ENCODE measurements at places on chromosomes 4 and X.
A peak's percentile ranks its signal among the peaks of the same experiment; 100 is the strongest.

DNA sequence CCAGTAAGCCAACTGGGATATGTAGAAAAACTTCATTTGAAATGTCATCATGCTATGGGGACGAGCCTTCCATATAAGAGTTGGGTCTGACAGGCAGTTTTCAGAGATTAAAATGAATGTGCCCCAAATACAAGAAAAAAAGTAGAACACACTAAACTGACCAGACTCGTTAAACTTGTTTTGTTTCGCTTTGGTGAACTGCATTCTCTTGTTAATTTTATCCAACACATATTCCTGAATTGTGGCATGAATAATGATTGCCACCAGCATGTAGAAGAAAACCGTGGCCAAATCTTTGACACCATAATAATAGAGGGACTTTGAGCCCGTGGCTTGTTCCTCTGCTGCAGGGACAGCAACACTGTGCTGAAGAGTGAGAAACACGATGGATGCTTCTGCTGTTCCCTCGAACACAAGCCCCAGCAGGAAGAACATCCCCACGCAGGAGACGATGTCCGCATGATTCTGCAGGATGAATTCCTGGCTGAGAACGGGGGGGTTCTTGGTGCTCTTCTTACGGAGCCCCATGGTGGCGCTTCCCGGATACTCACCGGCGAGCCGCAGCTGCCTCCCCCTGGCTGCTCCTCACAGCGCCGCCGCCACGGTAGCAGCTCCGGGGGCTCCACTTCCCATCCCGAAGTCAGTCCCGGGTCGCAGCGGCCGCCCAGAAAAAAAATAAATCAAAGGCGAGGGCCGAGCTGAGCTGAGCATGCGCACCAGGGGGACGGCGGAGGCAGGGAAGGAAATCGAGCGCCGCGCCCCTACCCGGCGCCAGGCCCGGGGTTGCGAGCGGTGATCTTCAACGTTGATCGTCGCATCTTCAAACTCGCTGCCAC is at the start of gene TRAM1L1:
TSS of gene TRAM1L1 (minus strand) at position 711 of the 836 bp plus-strand sequence. CDS start at position 528, 183 bp downstream.
- no peak for DNase-seq

DNA sequence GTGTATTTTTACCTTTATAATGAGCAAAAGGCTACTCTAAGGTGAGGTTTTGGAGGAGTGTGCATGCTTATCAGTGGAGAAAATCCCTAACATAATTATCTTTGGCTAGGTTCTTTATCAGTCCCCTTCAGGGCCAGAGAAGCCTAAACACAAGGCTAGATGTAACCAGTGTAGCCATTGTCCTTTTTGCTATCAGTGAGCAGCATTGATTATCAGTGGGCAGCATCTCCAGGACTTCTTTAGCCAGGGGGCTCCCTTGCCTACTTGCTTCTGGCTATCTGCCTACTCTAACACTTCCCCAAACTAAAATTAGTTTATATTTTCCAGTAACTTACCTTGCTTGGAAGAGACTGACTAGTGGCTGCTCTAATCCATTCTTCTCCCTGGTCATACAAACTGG is 595.6 kb downstream of the TRAM1L1 start:
- DNase-seq, result no peak

DNA sequence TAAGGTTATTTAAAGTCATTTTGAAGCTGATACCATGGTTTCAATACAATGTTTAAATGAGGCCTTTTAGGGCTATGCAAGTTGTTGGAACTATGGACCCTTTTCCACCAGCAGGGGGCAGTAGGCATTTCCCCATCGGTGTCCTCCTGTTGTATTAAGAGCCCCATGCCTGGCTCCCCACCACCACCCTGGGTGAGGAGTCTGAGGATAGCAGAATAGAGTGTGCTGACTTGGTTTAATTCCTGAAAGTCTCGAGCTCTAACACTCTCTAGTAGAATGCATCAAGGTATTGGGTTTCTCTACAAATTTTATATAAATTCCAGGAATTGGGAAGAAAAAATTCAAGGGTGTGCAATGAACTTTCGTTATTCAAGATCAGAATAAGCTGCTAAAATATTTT is 234.8 kb upstream of the JADE1 start:
- DNase-seq, result peak; percentile 57

DNA sequence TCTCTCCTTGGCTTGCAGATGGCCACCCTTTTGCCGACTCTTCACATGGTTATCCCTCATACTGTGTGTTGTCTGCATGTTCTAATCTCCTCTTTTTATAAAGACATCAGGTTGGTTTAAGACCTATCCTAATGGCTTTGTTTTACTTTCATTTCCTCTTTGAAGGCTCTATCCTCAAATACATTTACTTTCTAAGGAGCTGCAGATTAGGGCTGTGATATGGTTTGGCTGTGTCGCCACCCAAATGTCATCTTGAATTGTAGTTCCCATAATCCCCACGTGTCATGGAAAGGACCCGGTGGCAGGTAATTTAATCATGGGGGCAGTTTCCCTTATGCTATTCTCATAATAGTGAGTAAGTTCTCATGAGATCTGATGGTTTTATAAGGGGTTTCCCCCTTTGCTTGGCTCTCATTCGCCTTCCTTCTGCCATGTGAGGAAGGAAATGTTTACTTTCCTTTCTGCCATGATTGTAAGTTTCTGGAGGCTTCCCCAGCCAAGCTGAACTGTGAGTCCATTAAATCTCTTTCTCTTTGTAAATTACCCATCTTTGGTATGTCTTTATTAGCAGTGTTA is 204.5 kb downstream of the RELL1 start:
- DNase-seq, result no peak

DNA sequence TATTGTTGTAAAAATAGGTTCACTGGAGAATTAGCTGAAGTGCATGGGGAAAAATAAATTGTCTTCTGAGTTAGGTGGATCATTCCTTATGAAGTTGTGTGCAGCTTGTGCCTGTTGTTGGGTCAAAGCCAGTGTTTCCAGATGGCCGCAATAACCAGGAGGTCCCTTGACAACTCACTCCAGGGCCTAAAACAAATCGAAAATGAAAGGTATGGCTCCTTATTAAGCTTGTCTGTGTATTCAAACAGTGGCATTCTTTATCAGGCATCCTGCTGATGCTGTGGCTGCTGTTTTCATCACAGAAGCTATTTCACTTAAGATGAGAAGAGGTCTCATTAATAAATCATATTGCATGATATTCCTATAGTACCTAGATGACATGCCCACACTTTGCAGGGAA is 80.2 kb downstream of the GRIA2 start:
- DNase-seq, result no peak

Data from CD4-positive, alpha-beta T cell treated with Interleukin-17A for 1 hour (primary cell).